Left renal cortex interstitium (tissue), 4 donors: ENCODE measurements at places on chromosomes 4 and X. TPM values are rescaled to one million over a fixed set of nuclear protein-coding genes. Genes with fewer than 3 reads are reported as not detected.

GRCh38 chr4:94175553-94176261 lies 32.0 kb upstream of the SMARCAD1 start:
- DNase-seq = no peak

DNA sequence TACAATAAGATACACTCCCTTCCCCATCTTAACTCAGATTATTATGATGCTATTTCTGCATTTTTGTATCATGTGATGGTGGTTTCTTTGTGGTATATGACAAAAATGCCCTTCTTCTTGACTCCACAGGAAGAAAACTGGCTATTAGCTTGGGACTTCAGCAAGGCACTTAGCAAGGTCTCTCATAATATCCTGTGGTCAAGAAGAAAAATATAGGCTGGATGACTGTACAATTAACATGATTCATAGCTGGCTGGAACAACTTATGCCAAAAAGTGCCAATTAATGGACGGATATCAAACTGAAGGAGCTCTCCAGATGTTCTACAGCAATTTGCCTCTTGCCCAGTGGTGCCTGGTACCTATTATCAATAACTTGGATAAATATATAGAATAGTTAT lies 2.3 kb upstream of the MID1IP1 start:
- DNase-seq = no peak

DNA sequence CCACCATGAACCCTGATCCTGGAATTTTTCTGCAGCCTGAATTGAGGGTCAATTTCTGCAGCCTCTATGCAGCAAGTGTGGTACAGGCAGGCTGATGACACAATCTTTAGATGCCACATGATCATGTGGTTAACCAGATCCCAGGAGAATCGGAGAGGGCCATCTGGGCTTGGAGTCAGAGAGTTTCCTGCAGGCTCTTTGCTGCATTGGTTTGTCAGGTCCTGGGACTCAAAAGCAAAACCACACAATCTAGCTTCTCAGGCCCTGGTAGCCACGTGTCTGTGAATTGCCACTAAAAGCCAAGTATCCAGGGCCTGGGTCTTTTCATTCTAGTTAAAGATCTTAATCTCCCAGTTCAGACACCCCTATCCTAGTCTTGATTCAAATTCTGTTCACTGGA lies 464.5 kb downstream of the BCOR start:
- DNase-seq = no peak

DNA sequence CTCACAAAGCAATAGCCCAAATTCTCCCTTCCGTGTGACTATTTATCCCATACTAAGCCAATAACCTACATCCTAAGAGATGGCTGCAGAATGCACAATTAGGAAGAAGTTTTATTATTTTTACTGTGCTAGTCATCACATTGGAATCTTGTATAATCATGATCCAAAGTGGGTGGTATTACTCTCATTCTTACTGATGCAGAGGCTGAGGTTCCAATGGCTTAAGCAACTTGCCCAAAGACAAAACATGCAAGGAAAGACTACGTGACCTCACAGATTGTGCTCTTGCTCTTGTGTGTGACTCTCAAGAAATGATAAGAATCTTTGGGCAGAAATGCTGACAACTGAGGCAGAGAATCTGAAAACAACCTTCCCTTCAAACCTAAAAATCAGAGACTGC lies 212.2 kb downstream of the LDB2 start:
- no peak for DNase-seq

DNA sequence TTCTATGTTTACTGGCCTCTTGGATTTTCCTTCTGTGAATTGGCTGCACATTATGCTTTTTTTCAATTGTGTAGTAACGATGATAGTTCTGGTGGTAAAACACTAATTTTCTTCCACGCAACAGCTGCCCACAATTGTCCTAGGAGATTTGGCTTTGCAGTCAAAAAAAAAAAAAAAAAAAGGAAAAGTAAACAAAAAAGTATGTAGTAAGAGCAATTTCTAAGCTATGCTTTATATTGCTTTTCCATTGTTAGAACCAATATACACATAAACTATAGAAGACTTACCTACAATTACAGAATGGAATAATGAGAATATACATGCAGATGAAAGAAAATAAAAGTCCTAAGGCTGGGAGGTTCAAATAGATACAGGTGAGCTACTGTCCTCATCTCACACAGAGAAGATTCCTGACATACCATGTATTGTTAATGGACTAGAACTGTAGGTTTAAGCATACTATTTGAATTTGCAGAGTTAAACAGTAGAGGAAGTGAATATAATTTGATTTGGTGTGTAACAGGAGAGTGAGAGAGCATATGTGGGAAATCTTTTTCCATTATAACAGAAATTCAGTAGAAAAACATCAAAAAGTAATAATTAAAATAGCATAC lies 976.2 kb downstream of the RAB28 start:
- no peak for DNase-seq

- no peak for DNase-seq
These were observed 108.2 kb upstream of the ADRA2C start for GRCh38 chr4:3657902-3658529.

- DNase-seq = no peak
These were observed 3.4 kb upstream of the IGBP1 start for GRCh38 chrX:70129816-70130215.

DNA sequence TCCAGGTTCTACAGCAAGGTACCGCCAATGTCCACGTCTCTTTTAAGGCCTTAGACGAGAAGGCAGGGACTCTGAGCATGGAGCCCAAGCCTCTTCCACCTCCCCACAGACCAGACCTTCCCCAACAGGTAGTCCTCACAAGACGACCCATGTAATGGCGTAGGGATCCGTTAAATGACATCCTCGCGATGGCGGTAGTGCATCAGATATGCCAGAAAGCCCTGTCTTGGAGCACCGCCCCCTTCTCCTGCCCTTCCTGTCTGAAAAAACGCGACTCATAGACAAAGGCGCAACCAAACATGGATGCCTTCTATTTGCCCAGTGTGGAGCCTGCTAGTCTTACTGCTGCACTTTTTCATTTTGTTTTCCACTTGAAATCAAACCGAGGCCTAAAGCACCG lies 185.4 kb downstream of the OR13H1 start:
- DNase-seq = no peak

- DNase-seq = no peak
These were observed 41.3 kb upstream of the STAG2 start for GRCh38 chrX:123920105-123920785.

- no peak for DNase-seq
These were observed 42.4 kb upstream of the MYOZ2 start for GRCh38 chr4:119093042-119093827.

- no peak for DNase-seq
These were observed 24.6 kb upstream of the PDLIM3 start for GRCh38 chr4:185559915-185560281.

GRCh38 chrX:122625239-122625638 lies 558.8 kb upstream of the GRIA3 start:
- no peak for DNase-seq

DNA sequence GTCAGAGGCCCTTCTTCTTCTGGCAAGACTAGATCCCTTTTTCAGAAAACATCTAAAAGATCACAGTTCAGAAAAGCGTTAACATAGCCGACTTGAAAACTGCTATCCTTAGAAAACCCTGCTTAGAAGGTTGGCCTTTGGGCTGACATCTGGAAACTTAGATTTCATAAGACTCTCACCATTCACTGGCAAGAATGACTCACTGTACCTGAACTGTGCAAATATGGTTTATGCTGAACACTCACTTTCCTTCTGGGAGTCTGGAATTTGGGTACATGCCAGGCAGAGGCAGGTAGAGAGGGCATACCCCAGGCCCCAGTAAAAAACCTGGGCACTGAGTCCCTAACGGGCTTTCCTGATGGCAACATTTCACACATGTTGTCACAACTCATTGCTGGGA lies 88.8 kb upstream of the GPC3 start:
- DNase-seq = no peak

GRCh38 chr4:136865526-136865925 lies 666.8 kb downstream of the PCDH18 start:
- DNase-seq = no peak

GRCh38 chr4:169902658-169903345 lies 123.4 kb downstream of the MFAP3L start:
- no peak for DNase-seq

- DNase-seq = peak; percentile 25
These were observed 244.2 kb upstream of the MAB21L2 start for GRCh38 chr4:150337734-150338133.

- DNase-seq = no peak
These were observed 82.2 kb downstream of the DCLK2 start for GRCh38 chr4:150160473-150160872.

- DNase-seq = no peak
These were observed 123.5 kb downstream of the TMEM144 start for GRCh38 chr4:158333820-158334219.

- DNase-seq = no peak
These were observed 19.6 kb downstream of the PIGG start for GRCh38 chr4:518569-519083.

GRCh38 chrX:134758652-134759051 lies 100.4 kb upstream of the PLAC1 start:
- no peak for DNase-seq

- no peak for DNase-seq
These were observed 223.1 kb upstream of the FAT1 start for GRCh38 chr4:186946682-186947294.

- no peak for DNase-seq
These were observed 216.1 kb upstream of the PSAPL1 start for GRCh38 chr4:7650606-7651385.

- DNase-seq = peak; percentile 8
These were observed 905.2 kb downstream of the TRAM1L1 start for GRCh38 chr4:116180157-116180601.

DNA sequence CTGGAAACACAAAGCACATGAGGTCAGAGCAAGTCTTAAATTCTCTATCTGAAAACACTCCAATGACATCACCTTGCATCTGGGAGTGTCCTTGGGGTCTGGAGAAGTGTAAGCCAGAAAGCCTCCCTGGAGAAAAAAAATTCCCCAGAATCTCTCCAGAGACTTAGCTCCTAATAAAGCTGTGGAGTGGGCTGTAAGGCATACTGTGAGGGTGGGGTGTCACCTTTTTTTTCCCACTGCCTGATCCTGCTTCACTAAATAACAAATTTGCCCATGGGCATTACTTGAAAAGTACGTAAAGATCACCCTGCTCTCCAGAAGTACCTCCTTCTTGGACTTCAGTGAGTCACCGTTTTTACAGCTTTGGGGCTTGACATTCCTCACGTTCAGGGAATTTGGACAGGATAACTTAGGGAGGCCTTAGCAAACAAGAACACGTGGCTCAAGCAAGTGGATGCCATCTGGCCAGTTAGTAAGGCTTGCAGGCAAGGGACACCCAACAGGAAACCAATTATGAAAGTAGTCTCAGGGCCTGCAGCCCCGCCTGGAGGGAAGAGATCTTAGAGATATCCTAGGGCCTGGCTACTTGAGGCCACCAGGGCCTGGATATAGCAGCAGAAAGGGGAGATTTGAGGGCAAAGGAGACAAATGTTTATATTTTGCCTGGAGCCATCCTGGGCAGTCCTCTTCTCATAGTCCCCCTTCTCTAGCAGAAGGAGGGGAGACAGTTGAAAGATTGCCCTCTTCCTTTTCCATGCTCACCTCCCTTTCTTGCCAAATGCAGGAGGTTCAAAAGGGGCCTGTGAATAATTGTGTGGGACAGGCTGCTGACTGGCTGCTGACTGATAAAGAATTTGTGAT lies 60.1 kb upstream of the PLAC1 start:
- DNase-seq = no peak

- no peak for DNase-seq
These were observed 83.6 kb downstream of the PPP1R2C start for GRCh38 chrX:42694260-42694815.

GPR34 gene
- 1.5 TPM for polyA plus RNA-seq

HERC5 gene
- 4.0 TPM for polyA plus RNA-seq

ARMCX4 gene
- 15.9 TPM for polyA plus RNA-seq

USP51 gene
- polyA plus RNA-seq = 13.3 TPM

TENM3 gene
- 14.4 TPM for polyA plus RNA-seq

ZMAT1 gene
- polyA plus RNA-seq = 24.7 TPM

CABS1 gene
- polyA plus RNA-seq = 0.11 TPM
